Mesothelial cell of epicardium (in vitro differentiated cells): ENCODE measurements at places on chromosomes 1 and 21. TPM values are rescaled to one million over a fixed set of nuclear protein-coding genes. Genes with fewer than 3 reads are reported as not detected.

The GPR25 gene
- total RNA-seq: 0.25 TPM in 1 of 3 replicates, not detected in the others

DNA sequence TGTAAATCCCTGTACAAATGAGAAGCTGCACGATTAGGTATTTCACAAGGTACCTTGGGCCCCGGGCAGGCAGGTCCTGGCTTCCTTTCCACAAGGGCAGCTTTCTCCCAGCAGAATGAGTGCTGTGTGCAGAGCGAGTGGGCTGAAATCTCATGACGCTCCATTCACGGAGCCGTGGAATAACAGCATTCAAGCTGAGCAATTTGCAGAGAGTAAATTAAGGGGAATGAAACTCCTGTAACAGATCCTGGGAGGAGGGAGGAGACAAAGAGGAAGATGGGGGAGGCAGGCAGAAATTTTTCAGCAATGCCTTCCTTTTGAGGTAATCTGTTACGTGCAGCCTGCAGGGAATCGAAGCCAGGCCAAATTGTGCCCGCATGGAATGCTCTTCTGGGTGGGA lies 239.9 kb downstream of the TNR start:
- H3K27ac ChIP-seq: no peak overlapping the region
- H3K4me3 ChIP-seq: no peak overlapping the region
- H3K36me3 ChIP-seq: no peaks in the 10 kb centered on the region
- H3K27me3 ChIP-seq: peaks cover 39% of the 10 kb centered on the region

The TRIM62 gene
- total RNA-seq: 13.6 to 14.7 TPM (median 13.9 TPM) in 3 replicates

The KLF17 gene
- total RNA-seq: not detected in 3 replicates

DNA sequence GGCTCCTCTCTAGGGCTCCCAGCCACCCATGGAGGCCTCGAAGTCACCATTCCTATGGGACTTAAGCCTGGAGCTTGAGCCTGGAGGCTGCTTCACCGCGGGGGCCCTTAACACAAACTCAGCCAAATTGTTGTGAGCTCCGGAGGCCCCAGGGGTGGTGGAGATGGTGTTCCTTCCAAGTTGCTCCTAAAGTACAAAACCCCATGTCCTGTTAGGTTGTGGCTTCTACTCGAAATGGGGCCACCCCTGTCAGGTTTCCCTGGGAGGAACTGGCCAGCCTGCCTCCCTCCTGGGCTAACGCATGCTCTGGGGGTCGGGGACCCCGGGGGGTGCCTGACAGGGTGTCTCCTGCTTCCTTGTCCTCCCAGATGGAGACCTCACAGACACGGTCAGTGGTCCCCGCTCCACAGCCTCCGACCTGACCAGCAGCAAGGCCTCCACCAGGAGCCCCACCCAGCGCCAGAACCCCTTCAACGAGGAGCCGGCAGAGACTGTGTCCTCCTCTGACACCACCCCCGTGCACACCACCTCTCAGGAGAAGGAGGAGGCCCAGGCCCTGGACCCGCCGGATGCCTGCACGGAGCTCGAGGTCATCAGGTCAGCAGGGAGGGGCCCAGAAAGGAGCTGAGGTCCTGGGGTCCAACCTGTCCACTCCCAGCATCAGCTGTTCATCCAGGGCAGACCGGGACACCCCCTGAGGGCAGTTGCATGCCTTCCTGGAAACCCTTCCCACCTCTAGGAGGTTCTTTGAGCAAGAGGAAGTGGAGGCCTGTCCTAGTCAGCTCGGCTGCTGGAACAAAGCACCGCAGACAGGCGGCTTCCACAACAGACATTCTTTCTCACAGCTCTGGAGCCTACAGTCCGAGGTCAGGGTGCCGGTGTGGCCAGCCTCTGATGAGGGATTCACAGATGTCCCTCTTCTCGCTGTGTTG lies 10.8 kb upstream of the SLC25A34 start:
- no peak for DNase-seq
- no peaks in the 10 kb centered on the region for H3K27me3 ChIP-seq
- no peak overlapping the region for H3K27ac ChIP-seq
- no peak overlapping the region for H3K4me3 ChIP-seq

GRCh38 chr1:42003433-42003832 lies 84.7 kb upstream of the HIVEP3 start:
- H3K27me3 ChIP-seq: no peaks in the 10 kb centered on the region
- no peak for DNase-seq
- no peak overlapping the region for H3K27ac ChIP-seq
- H3K36me3 ChIP-seq: no peaks in the 10 kb centered on the region

GRCh38 chr1:150553392-150554085 lies 4.3 kb downstream of the ADAMTSL4 start:
- no peak overlapping the region for H3K27ac ChIP-seq
- peaks cover 32% of the 10 kb centered on the region for H3K4me1 ChIP-seq
- peaks cover 2% of the 10 kb centered on the region for H3K36me3 ChIP-seq
- H3K4me3 ChIP-seq: no peak overlapping the region
- H3K27me3 ChIP-seq: peaks cover 3% of the 10 kb centered on the region
- no peak for DNase-seq

DNA sequence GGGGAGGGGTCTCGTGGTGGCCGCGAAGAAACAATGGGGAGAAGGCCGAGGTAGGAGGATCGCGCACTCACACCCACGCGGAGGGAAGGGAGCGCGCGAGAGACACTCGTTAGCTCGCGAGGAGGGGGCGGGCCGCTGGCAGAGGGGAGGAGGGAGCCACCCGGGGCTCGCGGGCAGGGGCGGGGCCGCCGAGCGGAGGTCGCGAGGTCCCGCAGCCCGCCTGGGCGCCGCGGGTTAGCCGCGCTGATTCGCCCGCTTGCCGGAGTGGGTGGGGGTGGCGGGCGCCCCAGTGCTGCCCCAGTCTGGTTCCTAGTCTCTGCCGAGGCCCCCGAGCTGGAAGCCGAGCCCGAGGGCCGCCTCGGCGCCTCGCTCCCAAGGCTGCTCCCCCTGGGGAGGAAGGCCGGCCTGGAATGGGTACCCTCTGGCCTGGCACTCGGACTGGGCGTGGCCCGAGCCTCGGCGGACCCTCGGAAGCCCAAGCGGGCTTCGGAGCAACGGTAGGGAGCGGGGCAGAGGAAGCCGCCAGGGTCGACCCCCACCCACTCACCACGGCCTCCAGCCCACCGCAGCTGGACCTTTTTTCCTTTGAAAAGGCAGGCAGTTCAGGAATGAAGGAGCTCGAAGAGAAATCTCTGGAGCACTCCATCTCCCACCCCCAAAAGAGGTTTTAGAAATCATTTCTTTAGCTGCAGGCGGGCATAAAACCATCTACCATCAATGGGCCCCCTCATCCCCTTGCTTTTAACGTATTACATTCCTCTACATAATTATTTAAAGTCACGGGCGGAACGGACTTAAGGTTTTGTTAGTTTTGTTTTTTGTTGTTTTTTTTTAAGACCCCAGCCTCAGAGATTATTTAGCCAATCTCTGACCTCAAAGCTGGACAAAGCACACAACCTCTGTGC lies 722 bp upstream of the TUT4 start:
- no peaks in the 10 kb centered on the region for H3K27me3 ChIP-seq
- peak overlapping the region; percentile 72 for H3K4me3 ChIP-seq
- peaks cover 37% of the 10 kb centered on the region for H3K4me1 ChIP-seq
- H3K36me3 ChIP-seq: no peaks in the 10 kb centered on the region
- DNase-seq: peak; percentile 84

DNA sequence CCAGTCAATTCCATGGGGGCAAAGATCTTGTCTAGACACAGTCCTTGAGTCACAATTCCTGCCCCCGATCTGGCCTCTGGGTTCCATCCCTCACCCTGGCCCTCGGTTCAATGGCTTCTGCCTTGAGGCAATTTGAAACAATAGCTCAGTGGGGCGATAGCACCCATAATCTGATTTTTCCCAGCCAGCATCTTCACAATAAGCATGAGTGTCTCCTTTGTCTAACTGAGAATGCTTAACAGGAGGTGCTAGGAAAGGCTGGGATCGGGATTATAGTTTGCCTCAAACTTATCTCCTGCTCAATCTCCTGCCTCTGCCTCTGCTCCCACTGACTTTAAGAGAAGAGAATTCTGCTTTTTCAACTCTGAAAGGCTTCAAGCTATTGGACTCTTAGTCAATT lies 293.9 kb upstream of the PROX1 start:
- no peaks in the 10 kb centered on the region for H3K4me1 ChIP-seq
- no peak overlapping the region for H3K27ac ChIP-seq
- no peaks in the 10 kb centered on the region for H3K36me3 ChIP-seq

- H3K4me1 ChIP-seq: peaks cover 10% of the 10 kb centered on the region
- H3K36me3 ChIP-seq: no peaks in the 10 kb centered on the region
- no peak overlapping the region for H3K4me3 ChIP-seq
Observed at GRCh38 chr1:245105815-245106410, 48.9 kb upstream of the KIF26B start.

The DDR2 gene
- 54.4 to 60.0 TPM (median 58.1 TPM) in 3 replicates for total RNA-seq

- no peaks in the 10 kb centered on the region for H3K4me1 ChIP-seq
- H3K36me3 ChIP-seq: no peaks in the 10 kb centered on the region
- no peak for DNase-seq
- no peak overlapping the region for H3K4me3 ChIP-seq
- no peak overlapping the region for H3K27ac ChIP-seq
Observed at GRCh38 chr1:20380175-20380574, 89.5 kb downstream of the VWA5B1 start.

The TSPAN1 gene
- total RNA-seq: 0.51 to 0.63 TPM (median 0.52 TPM) in 3 replicates

The RHD gene
- total RNA-seq: not detected in 3 replicates

DNA sequence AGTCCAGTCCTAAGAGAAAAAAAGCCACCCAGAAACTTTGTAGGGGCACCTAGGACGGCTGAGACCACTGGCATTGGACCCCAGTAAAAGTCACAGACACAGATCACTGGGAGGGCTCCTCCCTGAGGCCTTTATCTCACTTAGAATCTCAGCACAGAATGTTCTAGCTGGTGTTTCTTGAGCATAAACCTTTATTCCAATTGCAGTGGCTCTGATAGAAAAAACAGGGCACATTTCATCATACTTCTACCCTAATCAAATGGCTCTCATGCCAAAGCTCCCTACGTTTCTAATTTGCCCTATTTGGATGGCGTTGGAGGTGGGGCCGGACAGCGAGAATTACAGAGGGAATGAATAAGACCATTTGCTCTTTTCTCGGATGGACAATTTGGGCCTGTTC lies 53.8 kb downstream of the NGF start:
- H3K27ac ChIP-seq: no peak overlapping the region
- DNase-seq: no peak
- no peak overlapping the region for H3K4me3 ChIP-seq
- no peaks in the 10 kb centered on the region for H3K27me3 ChIP-seq
- H3K4me1 ChIP-seq: peaks cover 40% of the 10 kb centered on the region

DNA sequence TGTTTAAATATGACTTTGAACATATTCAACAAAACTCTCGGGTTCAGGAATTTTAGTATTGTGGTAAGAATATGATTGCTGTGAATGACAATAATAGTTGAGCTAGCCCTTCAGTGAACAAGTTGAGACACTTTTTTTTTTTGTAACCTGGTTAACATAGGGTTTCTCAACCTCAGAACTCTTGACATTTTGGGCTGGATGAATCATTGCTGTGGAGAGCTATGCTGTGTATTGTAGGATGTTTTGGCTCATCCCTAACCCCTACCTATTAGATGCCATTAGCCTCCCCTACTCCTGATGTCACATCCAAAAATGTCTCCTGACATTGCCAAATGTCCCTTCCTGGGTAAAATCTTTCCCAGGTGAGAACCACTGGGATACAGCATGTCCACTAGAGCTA lies 113.7 kb downstream of the RUNX1 start:
- H3K27me3 ChIP-seq: peaks cover 12% of the 10 kb centered on the region
- no peak overlapping the region for H3K27ac ChIP-seq
- peaks cover 21% of the 10 kb centered on the region for H3K4me1 ChIP-seq
- no peaks in the 10 kb centered on the region for H3K36me3 ChIP-seq

The CLEC20A gene
- total RNA-seq: not detected in 3 replicates

GRCh38 chr1:86991549-86992186 lies 77.2 kb downstream of the HS2ST1 start:
- no peaks in the 10 kb centered on the region for H3K27me3 ChIP-seq
- peak overlapping the region; percentile 97 for H3K27ac ChIP-seq
- H3K4me1 ChIP-seq: peaks cover 45% of the 10 kb centered on the region
- no peaks in the 10 kb centered on the region for H3K36me3 ChIP-seq
- no peak for DNase-seq
- H3K4me3 ChIP-seq: no peak overlapping the region

The UTP11 gene
- 32.3 to 37.2 TPM (median 36.5 TPM) in 3 replicates for total RNA-seq

- no peak overlapping the region for H3K4me3 ChIP-seq
- H3K27ac ChIP-seq: no peak overlapping the region
- no peaks in the 10 kb centered on the region for H3K27me3 ChIP-seq
- no peak for DNase-seq
- H3K4me1 ChIP-seq: no peaks in the 10 kb centered on the region
Observed at GRCh38 chr1:195516036-195516435, 1092.2 kb downstream of the KCNT2 start.

- H3K4me3 ChIP-seq: no peak overlapping the region
- no peak overlapping the region for H3K27ac ChIP-seq
- H3K27me3 ChIP-seq: no peaks in the 10 kb centered on the region
- H3K36me3 ChIP-seq: no peaks in the 10 kb centered on the region
Observed at GRCh38 chr1:210339500-210339899, 10.8 kb downstream of the HHAT start.

DNA sequence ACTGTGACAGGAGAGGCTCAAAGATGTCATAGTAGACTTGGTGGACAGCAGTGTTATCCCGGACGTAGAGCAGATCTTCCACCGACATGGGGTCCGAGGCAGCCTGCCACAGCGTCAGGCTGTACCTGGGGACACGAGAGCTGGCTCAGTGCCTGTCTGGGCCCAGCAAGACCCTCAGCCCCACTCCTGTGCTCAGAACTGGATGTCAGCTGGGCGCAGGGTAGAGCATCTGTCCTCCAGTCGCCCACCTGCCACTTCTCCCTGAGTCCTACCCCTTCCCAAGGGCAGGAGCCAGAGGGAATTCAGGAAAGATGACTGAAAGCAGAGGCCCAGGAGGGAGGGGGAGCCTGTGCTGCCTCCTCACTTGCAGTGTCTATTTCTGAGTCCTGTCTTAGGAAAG lies 11.7 kb downstream of the FAM151A start:
- no peaks in the 10 kb centered on the region for H3K4me1 ChIP-seq
- no peak overlapping the region for H3K4me3 ChIP-seq
- no peak overlapping the region for H3K27ac ChIP-seq
- DNase-seq: no peak

GRCh38 chr1:214124281-214124805 lies 136.6 kb downstream of the PROX1 start:
- DNase-seq: no peak
- H3K27ac ChIP-seq: no peak overlapping the region
- H3K36me3 ChIP-seq: no peaks in the 10 kb centered on the region
- H3K27me3 ChIP-seq: no peaks in the 10 kb centered on the region

DNA sequence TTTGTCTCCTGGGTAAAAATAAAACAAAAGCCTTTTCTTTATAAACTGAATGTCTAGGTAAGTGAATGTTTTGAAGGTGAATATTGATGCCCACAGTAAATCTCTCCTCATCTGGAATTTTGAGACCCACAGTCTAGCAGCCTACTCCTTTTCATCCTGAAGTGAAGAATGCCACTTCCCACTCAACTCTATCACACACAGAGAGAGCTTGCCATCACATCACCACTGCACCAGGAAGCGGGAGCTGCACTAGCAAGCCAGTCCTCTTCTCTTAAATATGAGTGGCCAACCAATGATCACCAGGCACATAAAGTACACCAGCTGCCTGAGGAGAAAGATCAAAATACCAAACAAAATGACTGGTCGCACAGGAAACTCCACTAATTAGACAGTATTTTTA lies 140.8 kb downstream of the MRPL39 start:
- H3K27ac ChIP-seq: no peak overlapping the region
- no peaks in the 10 kb centered on the region for H3K36me3 ChIP-seq
- no peaks in the 10 kb centered on the region for H3K4me1 ChIP-seq
- H3K27me3 ChIP-seq: peaks cover 7% of the 10 kb centered on the region

The BRDT gene
- total RNA-seq: not detected in 3 replicates
